Activated CD8-positive, alpha-beta T cell treated with anti-CD3 and anti-CD28 coated beads, Interleukin-2, amount 10 ng/mL, durations not matched to agents 7 days and 5 days (primary cell): ENCODE measurements at places on chromosomes 13 and 19. TPM values are rescaled to one million over a fixed set of nuclear protein-coding genes. Genes with fewer than 3 reads are reported as not detected.

- peak overlapping the region; percentile 77 for H3K27ac ChIP-seq
- peaks cover 3% of the 10 kb centered on the region for H3K27me3 ChIP-seq
- peaks cover 17% of the 10 kb centered on the region for H3K36me3 ChIP-seq
- peaks cover 28% of the 10 kb centered on the region for H3K4me1 ChIP-seq
- no peak for DNase-seq
Observed at GRCh38 chr19:18204394-18205199, 755 bp upstream of the RAB3A start.

B3GNT8 gene
- 2.9 TPM for total RNA-seq

ZSCAN4 gene
- total RNA-seq, result not detected

- peaks cover 53% of the 10 kb centered on the region for H3K4me1 ChIP-seq
- no peaks in the 10 kb centered on the region for H3K27me3 ChIP-seq
- peak overlapping the region; percentile 20 for H3K27ac ChIP-seq
- H3K36me3 ChIP-seq, result peaks cover 26% of the 10 kb centered on the region
- no peak for DNase-seq
- peak overlapping the region; percentile 50 for H3K4me3 ChIP-seq
Observed at GRCh38 chr19:18434411-18435175, 3.3 kb downstream of the ISYNA1 start.
